NCI-H2029 treated with DMSO at 0.1 percent for 48 hours (cell line): ENCODE measurements at places on chromosomes 4 and X.

GRCh38 chr4:147724468-147725201 lies 7.3 kb upstream of the ARHGAP10 start:
- DNase-seq = no peak

DNA sequence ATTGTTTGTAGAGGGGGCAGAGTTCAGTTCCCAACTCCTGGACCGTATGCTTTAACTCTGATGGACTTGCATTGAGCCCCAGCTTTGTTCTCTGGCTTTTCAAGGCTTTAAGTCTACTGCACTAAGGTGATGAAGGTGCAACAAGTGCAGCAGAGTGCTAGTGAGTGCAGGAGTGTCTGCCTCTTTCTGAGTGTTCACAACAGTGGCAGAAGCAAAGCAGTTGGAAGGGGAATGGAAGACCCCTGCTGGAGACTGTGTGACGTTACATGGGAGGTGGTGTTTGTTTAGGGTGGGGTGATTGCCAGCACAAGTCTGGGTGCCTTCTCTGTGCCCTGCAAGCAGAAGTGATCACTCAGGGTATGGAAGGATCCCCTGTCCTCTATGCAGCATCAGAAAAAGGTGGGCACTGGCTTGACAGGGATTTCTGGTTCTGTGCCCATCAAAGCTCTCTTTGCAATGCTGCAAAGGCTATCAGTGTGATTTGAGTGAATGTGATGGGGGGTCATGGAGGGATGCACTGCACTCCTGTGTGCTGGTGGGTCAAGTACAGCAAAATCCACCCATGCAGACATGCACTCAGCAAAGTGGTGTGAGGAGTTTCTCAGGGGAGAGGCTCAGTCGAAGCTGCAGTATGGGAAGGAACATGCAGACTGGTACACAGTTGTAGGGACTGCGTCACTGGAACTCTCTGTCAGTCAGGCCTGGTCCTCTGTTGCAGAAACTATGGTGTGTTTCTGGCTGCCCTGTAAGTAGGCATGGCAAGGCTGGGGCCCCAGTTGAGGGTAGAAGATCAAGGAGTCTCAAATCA lies 70.9 kb upstream of the UGT2B7 start:
- DNase-seq = no peak

DNA sequence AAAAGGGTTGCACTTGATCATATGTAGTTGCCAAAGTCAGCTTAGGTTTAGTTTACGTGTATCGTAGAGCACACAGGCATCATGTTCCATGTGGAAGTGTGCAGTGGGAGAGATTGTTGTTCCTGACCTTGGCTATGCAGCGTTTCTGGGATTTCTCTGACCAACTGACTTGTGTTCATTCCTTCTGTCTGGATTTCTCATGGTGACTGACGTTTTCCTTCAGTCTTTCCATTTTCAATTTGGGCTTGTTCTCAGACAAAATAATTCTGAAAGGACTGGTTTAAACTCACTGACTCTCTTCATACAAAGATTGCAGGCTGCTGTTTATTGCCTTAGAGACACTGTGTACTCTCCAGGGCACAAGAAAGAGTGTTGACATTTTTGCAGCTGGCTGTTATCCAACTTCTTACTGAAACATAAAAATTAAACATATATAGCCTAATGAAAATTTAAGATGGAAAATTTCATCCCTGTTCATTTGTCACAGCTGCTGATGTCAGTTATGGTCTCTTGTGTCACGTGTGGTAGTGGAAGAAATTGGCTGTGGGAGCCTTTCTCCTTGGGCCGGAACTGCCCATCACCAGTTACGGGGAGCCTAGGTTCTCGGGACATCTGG lies 95.4 kb downstream of the TNIP2 start:
- DNase-seq = no peak

DNA sequence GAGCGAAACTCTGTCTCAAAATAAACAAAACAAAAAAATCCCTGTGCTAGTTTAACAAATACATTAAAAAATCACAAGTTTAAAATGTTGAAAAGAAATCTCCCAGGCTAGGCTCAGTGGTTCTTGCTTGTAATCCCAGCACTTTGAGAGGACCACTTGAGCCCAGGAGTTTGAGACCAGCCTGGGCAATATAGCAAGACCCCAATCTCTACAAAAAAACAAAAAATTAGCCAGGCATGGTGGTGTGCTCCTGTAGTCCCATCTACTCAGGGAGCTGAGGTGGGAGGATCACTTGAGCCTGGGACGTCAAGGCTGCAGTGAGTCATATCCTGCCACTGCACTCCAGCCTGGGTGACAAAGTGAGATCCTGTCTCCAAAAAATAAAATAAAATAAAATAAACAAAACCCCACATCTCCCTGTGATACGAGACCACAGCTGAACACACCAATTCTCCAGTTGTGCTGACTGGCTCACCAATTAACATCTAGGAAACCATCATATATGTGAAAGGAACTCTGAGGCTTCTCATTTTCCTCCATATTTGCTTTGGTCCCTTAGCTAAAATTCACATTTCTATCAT lies 7.3 kb downstream of the RPS4X start:
- DNase-seq = no peak

- no peak for DNase-seq
Observed at GRCh38 chr4:20552004-20552403, 148.3 kb upstream of the PACRGL start.

GRCh38 chr4:155060419-155060818 lies 148.0 kb upstream of the NPY2R start:
- no peak for DNase-seq

GRCh38 chrX:2696698-2697215 lies 5.7 kb downstream of the CD99 start:
- no peak for DNase-seq

- no peak for DNase-seq
Observed at GRCh38 chr4:65865489-65865888, 195.2 kb upstream of the EPHA5 start.

GRCh38 chr4:6275898-6276806 lies 6.5 kb downstream of the WFS1 start:
- no peak for DNase-seq

- DNase-seq = no peak
Observed at GRCh38 chr4:140971077-140971792, 162.0 kb downstream of the RNF150 start.

DNA sequence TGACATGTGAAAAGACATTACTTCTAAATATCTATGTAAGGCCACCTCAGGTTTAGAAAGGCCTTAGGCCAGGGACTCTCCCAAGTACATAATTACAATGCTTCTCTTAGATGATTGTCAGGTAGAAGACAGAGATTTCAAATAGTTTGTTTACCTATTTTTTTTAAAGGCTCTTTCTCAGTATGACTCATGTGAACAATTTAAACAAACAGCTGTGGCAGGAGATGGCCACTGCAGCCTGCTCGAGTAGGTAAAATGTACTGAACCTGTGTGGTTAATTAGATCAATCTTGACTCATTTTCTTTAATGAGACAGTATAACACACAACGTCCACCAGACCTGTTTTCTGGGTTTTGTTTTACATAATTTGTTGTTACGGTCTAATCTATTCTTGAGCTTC lies 50.2 kb downstream of the LEF1 start:
- peak; percentile 51 for DNase-seq

GRCh38 chr4:151808120-151808529 lies 47.3 kb upstream of the GATB start:
- no peak for DNase-seq

DNA sequence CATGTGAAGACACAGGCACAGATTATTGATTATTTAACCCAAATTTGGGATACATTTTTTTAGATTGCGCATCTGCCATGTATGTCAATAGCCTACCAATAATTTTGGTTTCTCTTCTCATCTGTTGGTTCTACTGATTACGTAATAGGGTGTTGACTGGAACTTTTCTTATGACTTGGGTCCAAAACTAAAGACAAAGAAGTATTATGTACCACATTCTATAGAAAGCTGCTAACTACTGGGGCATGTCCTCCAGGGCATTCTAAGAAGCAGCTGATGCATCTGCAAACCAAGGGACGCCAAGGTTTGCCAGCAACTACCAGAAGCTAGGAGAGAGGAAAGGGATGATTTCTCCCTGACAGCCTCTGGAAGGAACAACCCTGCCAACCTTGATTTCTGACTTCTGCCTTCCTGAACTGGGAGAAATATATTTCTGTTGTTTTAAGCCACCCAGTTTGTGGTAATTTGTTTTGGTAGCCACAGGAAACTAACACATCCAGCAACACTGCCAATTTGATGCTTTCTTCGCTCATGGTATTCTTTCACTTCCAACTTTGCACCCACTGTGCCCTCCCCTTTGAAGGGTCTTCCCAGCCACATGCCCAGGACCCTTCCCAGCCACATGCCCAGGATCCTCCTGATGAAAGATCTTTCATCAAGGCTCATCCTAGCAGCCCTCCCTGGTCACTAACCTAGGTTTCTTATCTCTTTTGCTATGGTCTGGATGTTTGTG lies 15.9 kb upstream of the TLR1 start:
- no peak for DNase-seq

DNA sequence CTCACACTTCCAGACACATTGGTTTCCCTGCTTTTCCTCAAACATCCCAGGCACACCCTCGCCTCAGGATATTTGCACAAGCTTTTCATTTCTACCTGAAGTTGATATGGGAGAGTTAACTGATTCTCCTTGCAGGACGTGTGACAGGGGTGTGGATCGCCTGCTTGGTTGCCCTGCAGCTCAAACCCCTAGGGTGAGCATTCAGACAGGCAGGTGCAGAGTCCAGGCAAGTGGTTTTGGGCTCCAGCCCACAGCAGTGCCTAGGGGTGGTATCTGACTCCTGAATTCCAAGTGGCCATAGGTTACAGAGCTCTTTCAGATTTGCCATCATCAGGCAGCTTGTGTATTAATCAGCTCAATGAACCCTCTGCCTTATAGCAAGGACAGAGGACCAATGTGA lies 1104.2 kb upstream of the IGFBP7 start:
- DNase-seq = no peak

- DNase-seq = no peak
Observed at GRCh38 chrX:4588466-4588865, 875.0 kb upstream of the PRKX start.

GRCh38 chr4:55183926-55184599 lies 58.7 kb upstream of the KDR start:
- no peak for DNase-seq

GRCh38 chr4:137674066-137674465 lies 141.8 kb upstream of the PCDH18 start:
- no peak for DNase-seq

- no peak for DNase-seq
Observed at GRCh38 chr4:187059895-187060294, 336.2 kb upstream of the FAT1 start.

GRCh38 chrX:21661316-21661715 lies 3.2 kb upstream of the KLHL34 start:
- DNase-seq = no peak

- DNase-seq = no peak
Observed at GRCh38 chr4:16636912-16637630, 261.4 kb downstream of the LDB2 start.

DNA sequence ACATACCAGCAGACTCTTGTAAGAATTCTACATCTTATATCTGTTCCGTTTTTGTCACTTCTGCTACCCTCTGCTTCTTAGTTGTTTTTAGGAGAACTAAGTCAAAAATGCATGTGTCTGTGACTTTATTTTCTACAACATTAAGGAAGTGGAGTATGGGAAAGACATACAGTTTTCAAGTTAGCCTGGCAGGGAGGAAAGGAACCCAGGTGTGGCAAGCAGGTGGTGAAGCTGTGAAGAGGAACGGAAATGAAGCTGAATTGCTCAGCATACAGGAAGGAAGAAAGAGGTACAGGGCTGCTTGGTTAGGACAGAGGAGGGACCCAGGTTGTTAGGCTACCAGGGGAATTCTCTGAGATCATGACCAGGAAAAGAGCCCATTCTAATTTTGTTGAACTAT lies 9.4 kb downstream of the GPRIN3 start:
- peak; percentile 58 for DNase-seq

- peak; percentile 11 for DNase-seq
Observed at GRCh38 chrX:69618803-69619202, 2.9 kb downstream of the EDA start.

GRCh38 chrX:11460347-11460746 lies 167.1 kb downstream of the AMELX start:
- no peak for DNase-seq

DNA sequence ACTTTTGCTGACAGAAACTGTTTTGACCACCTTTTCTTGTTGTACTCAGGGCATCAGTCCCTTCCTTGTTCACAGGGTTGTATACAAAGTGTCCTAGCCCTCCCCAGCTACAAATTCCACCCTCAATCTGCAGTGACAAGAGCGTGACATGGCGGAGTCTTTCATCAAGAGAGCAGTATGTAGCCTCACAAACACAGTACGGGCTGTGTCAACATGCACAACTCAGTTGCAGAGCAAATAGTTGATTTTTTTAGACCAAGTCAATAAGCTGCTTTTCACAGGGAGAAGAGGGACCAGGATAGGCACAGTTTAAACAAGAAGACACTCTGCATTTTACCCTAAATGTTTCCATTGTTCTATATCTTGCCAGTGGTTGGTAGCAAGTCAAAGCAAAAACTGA lies 8.6 kb upstream of the HS6ST2 start:
- DNase-seq = no peak

- peak; percentile 49 for DNase-seq
Observed at GRCh38 chrX:47623540-47624027, 3.9 kb upstream of the SYN1 start.

- DNase-seq = no peak
Observed at GRCh38 chr4:124066595-124066994, 645.9 kb downstream of the ANKRD50 start.

DNA sequence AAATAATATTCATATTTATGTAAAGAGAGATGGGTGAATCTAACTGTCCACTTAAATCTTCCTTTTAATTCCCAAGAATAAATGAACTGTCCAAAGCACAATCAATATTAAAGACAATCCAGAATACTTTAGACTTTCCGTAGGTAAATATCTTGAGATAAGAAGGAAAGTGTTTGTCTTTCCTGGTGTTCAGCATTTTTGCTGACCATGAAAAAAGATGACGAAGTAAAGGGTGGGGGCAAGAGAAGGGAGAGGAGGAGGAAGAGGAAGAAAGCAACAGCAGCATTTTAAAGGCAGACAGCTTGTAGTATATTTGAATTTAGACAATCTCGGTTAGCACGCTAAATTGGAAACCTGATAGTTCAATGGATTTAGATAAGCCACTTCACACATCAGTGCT lies 498.2 kb downstream of the KCNIP4 start:
- no peak for DNase-seq

DNA sequence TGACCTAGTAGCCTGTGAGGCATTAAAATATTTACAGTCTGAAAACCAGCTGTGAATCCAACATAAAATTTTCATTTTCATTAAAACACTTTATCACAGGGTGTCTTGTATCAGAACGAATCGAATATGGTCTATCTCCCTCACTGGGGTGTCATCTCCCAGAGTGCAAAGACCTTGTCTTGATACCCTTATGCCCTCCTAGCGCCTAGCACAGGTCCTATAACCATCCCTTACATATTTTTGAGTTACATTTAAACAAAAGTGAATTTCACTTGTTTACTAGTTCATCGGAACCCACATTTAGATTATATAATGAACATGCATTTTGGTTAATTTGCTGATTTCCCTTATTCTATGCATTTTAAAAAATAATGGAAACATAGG lies 14.0 kb downstream of the DIPK2B start:
- DNase-seq = no peak
